CD4-positive, alpha-beta T cell treated with Interleukin-10 for 1 hour (primary cell): ENCODE measurements at places on chromosomes 2 and 18.

GRCh38 chr2:204494681-204495080, 50.6 kb upstream of the PARD3B start:
- no peak for DNase-seq

- no peak for DNase-seq
Observed at GRCh38 chr2:167147271-167147941, 259.1 kb downstream of the XIRP2 start.

DNA sequence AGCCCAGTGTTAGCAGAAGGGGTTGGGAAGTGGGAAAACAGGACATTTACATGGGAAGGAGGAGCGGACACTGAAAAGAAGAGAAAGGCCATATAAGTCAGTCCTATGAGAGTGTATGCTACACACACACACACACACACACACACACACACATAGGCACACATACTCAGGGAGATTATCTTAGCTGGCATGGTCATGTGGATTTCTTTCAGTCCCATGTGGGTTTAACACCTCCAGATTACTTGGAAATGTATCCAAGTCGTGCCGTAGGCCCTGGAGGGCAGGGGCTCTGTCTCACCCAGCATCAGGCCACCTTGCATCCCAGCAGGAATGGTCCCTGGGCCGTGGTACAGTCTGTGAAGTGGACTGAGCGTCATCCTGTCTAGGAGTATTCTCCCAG, 113.3 kb upstream of the CAPN13 start:
- DNase-seq: no peak

- no peak for DNase-seq
Observed at GRCh38 chr18:74331404-74331803, 15.8 kb downstream of the C18orf63 start.

- DNase-seq: no peak
Observed at GRCh38 chr2:25491966-25492532, 150.3 kb upstream of the DNMT3A start.

- no peak for DNase-seq
Observed at GRCh38 chr2:198162276-198162675, 357.9 kb downstream of the PLCL1 start.

- DNase-seq: no peak
Observed at GRCh38 chr2:203813684-203814083, 53.9 kb upstream of the CTLA4 start.

- DNase-seq: no peak
Observed at GRCh38 chr2:43631618-43632317, 5.3 kb upstream of the PLEKHH2 start.

DNA sequence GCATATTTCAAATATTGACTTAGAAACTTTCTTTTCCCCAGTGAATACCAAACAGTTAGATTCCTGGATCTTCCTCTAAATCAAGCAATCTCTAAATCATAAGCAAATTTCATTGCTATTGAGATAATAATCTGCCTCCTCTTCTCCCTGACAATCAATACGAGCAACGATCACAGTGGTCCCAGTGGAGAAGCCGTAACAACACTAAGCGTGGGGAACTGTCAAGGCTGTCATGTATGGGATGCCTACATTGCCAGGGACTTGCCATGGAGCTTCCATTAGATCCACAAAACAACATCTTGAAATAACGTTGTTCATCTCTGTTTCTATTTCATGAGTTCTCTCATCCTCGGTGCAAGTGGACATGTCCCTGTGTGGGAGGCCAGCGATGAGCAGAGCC, 61.3 kb downstream of the SNTG2 start:
- DNase-seq: no peak

GRCh38 chr2:127678531-127678930, 3.2 kb upstream of the LIMS2 start:
- no peak for DNase-seq

DNA sequence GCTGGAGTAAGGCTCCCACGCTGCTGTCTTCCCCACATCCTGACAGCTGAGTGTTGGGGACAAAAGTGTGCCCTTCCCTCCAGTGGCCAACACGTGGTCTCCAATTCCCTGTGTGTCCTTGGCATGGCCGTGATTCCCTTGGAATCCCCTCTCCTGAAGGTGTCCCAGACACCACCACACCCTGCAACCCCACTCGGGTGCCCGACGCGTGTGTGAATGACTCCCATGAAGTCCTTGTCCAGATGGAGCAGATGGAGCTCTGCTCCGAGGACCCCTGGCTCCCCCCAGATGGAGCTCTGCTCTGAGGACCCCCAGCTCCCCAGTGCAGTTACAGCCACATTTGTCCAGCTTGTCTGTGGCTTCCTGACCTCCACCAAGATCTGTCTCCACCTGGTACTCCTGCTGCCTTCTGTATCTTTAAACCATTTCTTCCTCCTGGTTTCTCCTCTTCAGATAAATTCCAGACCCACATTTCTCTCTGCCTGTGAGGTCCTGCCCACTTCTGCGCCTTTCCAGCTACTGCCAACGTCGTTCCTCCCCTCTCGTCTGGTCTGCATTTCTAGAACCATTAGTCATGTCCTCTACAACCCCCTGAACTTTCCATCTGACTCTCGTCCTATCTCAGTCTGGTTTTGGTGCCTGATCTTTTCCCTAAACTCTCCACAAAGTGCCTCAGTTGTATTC, 86.8 kb upstream of the PXDN start:
- DNase-seq: no peak

DNA sequence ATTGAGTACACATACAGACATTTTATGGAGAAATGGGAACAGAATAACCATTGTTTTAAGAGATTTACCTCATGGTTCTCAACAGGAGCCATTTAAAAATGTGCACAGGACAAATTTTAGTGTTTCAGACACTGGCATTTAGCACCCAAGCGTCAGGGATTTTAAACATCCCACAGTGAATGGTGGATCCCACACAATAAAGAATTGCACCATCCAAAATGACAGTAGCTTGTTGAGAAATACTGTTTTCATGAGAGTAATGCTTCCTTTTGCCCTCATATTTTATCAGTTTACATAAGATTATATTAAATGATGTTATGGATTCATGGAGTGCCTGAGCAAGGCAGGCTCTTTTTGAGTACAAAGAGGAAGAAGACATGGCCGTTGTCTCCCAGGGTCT, 54.0 kb downstream of the MFSD6 start:
- DNase-seq: no peak

DNA sequence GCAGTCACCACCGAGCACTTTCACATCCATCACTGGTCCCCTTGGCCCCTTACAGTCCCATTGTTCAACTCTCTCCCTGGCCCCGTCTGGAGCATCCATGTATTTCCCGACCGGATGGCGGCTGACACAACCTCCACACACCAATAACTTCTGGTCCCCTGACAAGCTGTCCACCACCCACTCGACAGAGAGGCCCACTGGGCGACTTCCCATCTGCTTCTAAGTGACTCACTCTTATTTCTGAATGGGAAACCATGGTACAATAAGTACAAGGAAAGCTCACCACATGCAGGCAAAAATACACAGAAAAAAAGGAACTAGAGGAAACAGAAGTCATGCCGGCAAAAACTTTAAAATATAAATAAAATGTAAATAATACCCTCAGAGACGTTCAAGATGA, 82.9 kb upstream of the RAB12 start:
- no peak for DNase-seq

DNA sequence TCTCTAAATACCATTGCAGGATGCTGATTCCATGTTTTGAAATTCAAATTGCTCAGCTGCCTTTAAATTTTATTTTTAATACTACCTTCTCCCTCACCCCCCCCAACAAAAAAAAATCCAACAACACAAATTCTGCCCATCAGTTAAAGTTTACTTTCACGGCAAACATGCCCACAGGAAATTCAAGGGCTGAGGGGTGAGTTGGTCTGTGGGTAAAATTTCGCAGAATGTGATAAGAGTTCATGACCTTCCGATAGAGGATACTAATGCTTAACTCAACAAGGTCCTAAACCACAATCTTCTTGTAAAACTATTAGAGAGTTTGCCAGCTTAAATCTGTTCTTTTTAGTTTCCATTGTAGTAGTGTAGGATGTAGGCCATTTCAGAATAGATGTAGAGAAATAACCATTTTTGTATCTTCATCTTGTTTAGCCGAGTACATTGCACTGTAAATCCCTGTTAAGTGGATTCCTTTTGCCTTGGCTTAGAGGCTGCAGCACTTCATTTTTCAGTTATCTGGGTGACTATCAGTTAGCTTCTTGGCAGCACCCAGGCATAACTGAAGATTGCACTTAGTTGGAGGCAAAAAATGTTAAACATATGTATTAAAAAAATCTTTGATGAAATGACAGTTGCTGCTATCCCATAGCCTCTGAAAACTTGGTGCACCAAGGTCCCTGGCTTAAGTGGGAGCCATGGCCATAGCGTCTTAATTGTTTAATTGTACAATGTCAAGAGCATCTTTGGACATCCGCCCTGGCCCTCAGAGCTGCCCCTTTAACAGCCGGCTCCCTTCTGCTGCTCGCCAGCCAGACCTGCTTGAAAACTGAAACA, 232.3 kb downstream of the HAUS1 start:
- DNase-seq: no peak

DNA sequence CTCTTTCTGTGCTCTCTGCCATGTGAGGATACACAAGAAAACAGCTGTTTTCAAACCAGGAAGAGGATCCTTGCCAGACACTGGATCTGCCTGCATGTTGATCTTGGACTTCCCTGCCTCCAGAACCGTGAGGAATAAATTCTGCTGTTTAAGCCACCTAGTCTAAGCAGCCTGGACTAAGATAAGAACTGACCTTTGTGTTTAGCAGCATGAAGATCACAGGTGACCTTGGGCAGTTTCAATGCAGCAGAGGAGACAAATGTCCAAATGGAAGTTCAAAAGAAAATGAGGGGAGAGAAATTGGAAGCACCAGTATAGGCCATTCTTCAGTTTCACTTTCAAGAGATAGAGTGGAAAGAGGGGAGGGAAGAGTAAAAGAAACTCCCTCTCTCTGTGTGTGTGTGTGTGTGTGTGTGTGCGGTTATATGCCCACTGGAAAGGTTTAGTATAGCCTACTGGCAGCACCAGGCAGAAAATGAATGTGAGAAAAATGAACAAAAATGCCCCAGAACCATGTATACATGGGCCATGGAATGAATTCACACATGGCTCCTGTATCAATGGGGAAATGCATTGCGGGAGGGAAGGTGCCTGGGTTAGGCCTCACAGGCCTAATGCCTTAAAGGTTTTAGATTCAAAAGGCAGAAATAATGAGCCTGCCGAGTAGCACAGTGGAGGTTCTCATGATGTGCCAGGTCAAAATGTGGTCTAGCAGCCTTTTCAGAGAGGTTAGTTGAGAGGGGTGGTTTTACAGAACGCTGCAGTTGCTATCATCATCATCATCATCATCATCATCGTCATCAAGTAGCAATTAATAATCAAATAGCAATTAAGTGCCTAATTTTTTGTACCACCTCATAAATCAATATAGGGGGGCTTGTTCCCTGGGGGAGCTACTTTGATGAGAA, 1.1 kb upstream of the CERS6 start:
- no peak for DNase-seq

DNA sequence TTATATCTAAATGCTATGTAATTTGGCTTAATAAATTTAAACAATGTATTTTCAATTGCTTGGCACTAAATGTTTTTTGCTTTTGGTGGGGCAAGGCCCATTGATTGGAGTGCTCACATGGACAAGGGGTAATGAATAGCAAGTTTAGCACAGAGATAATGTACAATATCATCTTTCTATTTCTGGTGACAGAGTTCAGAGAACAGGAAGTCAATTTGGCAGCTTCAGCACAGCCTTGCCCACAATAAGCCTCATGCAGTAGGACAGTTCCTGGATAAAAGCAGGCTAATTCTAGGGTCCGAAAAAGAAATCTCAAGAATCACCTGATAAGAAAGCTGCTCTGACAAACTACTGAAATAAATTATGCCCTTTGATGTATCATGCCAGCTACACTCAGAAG, 443.9 kb upstream of the FSHR start:
- DNase-seq: no peak

- DNase-seq: no peak
Observed at GRCh38 chr18:62490967-62491695, 31.7 kb upstream of the ZCCHC2 start.

GRCh38 chr18:13572148-13572547, 154.2 kb downstream of the FAM210A start:
- no peak for DNase-seq

DNA sequence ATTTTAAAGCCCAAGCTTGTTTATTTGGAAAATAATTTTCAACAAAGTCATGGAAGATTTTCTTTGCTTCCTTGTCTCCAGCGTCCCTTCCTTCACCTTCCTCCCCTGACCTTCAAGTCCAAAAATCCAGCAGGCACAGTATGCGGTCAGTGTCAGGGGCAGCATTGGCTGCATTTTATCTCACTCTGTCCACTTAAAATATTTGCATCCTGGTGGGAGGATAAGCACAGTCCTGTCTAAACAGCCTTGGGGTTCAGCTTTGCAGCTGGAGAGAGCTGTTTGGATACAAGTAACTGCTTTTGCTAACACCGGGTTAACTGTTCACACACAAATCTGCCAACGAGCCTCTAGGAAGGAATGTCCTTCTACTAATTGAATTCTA, 318.1 kb downstream of the PDE11A start:
- no peak for DNase-seq

DNA sequence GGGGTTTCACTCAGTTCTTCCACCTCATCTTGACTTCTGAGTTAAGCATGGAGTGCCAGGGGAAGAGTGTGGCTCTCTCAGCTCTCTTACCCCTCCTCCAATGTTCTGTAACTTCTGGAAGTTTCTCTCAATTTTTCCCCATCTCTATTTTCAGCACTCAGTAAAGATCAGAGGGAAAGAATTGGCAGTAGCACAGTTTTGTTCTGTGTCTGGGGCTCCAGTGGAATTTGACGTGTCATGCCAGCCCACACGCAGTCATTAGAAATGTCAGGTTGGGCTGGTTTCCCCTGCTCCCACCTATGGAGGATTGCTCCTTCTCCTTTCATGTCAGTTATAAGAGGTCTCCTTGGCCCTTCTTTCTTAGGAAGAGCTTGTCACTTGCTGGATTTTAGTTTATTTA, 104.6 kb upstream of the COL3A1 start:
- no peak for DNase-seq

DNA sequence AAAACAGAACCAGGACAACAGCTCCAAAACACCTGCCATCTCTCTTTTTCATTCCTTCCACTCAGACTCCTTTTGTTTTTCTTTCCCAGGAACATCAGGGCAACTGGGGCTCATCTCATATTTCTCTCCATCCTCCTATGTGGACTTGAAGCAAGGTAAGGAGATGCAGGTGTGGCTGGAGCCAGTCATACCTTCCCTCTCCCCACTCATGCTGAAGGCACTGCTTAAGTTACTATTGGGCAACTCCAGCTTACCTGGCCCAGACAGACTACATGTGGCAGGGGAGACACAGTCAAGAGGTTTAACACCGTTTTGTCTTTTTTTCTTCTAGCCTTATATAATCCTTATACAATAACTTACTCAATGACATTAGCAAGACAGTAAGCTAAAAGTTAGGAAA, 38.4 kb downstream of the LAMA1 start:
- DNase-seq: no peak

DNA sequence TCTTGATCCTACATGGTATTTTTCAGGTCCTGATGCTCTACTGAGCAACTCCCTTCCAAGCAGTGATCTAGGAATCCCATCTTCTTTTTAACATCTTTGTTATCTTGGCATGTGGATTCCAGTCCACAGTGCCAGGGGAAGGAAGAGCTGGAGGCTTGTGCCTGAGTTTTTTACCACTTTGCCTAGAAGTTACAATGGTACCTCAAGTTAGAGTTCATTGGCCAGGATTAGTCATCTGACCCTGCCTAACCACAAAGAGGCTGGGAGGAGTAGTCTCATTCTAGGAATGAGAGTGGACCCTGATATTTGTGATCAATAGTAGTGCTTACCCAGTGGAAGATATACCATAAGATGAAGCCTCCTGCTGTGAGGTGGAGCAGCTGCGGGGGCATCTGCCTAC, 109.3 kb downstream of the ADCYAP1 start:
- no peak for DNase-seq
